ENCODE measurements at places on chromosomes 3 and 15.
A peak's percentile ranks its signal among the peaks of the same experiment; 100 is the strongest.

DNA sequence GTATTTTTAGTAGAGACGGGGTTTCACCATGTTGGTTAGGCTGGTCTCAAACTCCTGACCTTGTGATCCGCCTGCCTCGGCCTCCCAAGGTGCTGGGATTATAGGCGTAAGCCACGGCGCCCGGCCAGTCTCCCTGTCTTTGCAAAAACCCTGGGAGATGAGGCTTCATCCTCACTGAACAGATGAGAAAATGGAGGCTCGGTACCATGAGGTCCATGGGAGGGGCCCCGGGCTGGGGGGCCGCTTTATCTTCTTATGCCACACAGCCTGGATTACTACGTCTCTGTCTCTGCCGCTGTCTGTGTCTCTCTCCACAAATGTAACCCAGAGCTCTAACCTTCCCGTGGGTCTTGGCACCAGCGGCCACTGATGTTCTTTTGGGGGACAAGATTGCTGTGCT lies 39.1 kb downstream of the ABTB1 start:
- no peak for DNase-seq

DNA sequence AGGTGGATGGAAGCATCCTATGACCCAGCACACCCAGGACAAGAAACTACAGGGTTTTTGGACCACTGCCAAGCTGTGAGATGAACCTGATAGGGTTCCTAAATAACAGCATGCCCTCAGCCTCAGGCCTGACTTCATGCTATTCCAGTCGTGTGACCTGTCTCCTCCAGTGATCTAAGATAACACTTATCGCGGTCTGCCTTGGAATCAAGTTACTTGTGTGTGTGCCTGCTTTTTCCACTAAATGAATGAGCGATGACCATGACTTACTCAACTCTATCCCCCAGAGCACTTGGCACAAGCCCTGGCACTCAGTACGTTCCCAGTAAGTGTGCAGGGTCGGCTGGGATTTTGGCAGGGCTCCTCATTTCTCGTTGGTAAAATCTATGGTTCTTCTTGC lies 172.7 kb upstream of the TP63 start:
- no peak for DNase-seq

DNA sequence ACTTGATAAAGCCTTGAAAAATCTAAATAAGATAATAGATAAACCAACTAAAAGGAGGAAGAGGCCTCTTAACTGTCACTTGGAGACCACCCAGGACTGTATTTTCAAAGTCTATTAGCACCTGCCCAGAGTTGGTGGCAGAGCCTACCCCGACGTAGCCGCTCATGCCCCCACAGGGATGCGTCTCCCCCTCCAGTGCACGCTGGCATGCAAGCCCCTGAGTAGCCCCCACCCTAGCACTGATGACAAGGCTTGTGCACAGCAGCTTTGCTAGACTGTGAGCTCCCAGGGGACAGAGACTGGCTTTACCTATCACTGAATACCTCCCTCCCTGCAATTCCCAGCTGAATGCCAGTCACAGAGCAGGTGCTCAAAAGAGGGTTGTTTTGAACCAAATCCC lies 54.1 kb upstream of the HES1 start:
- DNase-seq, result no peak

DNA sequence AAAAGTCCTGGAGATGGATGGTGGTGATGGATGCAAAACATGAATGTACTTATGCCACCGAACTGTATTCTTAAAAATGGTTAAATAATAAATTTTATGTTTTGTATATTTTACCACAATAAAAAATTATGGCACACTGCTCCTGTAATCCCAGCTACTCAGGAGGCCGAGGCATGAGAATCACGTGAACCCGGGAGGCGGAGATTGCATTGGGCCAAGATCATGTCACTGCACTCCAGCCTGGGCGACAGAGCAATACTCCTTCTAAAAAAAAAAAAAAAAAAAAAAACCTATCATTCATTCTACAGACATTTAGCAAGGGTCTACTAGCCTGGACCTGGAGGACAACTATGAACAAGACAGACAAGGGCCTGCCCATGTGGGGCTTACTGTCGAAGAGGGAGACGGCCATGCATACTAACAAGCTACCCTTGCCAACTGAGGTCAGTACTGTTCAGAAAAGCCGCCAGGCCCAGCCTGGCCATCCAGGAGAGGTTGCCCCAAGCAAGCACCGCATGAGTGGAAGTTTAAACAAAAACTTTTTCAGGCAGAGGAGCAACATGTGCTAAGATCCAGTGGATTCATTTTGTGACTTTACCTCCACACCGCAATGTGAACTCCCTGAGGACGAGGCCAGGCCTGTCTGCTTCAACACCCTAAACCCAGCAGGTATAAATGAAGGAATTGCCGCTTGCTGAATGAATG lies 2.8 kb upstream of the NEK4 start:
- DNase-seq, result no peak

- DNase-seq, result peak; percentile 48
Measured at GRCh38 chr15:89912674-89913396, at the start of gene ARPIN. Gene ARPIN (minus strand): TSS chr15:89912952. CDS start chr15:89912835, 117 bp downstream.

All from neuronal stem cell (in vitro differentiated cells).